NCI-H2171 treated with DMSO at 0.1 percent for 48 hours (cell line): ENCODE measurements at places on chromosomes 1 and 21.

DNA sequence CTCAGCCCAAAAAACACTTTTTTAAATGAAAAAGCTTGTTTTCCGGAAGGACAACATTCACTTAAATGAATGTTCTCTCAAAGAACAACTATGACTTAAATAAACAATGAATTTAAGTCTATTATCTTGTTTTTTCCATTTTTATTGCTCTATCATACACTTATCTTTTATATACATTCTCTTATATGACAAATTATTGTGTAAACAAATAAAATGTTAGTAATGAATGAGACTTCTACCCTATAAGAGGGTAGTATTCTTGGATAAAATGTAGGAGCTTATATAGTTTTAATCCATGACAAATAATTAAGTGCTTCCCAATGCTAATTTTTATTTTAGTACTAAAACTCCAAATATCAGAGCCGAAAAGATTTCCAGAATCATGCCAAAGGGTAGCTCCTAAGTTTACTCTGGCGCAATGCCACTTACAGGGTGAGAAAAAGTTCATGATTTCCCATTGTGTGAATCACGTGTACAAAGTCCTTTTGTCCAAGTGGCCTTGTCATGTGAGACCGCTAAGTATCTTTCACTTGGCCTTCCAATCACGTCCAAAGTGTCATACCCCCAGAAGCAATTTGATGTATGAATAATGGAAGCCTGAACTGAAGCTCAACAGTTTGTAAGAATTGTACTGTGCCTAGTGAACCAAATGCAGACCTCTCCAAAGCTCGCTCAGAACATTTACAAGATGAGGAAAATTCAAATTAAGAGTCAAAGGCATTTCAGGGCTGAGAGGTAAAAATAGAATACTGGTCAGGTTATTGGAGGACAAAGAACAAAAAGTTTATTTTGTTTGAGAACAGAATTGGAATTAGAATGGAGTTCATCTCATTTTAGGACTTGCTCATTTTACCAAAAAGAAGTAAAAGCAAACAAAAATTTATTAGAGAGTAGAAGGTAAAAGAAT is 56.6 kb upstream of the C1orf21 start:
- DNase-seq, result no peak

DNA sequence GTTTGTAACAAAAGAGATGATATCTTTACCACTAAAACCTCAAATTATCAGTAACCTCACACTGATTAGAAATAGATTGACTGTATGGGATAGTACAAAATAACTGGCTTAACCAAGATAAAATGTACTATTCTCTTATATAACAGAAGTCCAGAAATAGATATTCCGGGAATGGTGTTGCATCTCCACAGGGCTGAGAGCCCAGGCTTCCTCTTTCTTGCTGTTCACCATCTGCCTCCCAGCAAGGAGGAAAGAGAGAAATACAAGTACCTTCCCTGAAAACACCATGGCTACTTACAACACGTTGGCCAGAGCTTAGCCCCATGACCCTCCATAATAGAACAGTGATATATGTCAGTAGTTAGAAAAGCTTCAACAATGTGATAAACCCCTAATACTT is 47.0 kb upstream of the KCNK1 start:
- DNase-seq, result no peak

- no peak for DNase-seq
Observed at GRCh38 chr1:154418062-154418921, 13.1 kb downstream of the IL6R start.

GRCh38 chr1:231786126-231786525 is 159.5 kb downstream of the DISC1 start:
- no peak for DNase-seq

- no peak for DNase-seq
Observed at GRCh38 chr1:53298045-53298637, 29.7 kb downstream of the LRP8 start.

DNA sequence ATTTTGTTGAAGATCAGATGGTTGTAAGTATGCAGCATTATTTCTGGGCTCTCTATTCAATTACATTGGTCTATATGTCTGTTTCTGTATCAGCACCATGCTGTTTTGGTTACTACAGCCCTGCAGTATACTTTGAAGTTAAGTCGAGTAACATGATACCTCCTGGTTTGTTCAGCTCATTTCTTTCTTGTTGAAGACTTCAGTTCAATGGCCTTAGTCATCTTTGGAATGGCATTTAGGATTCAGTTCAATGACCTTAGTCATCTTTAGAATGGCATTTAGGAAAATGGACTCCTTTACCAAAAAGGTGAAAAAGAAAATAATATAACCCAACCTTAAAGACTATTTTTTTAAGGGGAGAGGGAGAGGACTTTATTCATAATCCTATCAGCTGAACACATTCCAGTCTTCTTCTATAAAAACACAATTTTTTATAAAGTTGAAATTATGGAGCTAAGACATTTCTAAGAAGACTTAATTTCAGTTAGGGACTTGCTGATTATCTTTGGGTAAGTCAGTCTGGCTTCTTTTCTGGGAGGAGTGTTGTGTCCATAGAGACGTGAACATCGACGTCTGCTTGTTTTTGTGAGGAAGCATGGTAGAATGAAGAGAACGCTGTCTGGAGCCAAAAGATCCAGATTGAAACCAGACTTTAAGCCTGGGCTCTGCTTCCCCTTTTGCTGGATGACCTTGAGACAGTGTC is 48.3 kb downstream of the DDR2 start:
- no peak for DNase-seq

DNA sequence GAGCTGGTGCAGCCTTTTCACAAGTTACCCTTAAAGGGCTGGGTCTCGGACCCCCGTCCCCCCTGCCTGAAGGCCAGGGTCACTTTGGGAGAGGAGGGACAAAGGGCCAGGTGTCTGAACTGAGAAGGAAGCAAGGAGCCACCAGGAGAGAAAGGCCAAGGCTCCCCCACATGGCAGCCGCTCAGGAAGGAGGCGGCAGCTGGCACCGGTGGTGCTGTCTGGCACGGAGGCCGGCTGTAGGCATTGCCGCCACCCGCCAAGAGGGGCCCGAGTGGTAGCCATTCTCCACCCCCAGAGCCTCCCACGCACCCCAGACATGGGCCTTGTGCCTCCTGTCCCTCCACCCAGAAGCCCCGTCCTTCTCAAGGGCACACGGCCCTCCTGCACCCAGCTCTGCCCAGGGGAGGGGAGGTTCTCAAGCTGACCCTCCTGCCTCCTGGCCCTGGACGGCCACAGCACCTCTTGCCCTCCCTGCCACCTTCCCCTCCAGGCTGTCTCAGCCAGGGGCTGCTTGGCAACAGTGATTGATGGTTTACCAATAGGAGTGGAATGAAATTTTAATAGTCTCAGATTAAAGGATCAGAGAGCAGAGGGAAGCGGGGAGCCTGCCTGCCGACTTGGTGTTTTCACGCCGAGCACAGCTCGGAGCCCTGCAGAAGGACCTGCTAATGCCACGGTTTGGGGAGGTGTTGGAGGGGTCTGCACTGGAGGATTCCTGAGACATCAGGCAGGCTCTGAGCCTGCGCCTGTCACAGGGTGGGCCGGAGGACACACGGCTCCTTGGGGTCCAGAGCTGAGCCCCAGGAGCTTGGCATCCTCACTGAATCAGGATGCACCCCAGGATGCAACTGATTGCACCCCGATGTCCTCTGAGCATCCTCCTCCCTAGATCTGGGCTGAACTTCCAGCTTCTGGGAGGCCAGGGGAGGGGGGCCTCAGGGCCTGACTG is 211.9 kb upstream of the VAMP3 start:
- peak; percentile 11 for DNase-seq

DNA sequence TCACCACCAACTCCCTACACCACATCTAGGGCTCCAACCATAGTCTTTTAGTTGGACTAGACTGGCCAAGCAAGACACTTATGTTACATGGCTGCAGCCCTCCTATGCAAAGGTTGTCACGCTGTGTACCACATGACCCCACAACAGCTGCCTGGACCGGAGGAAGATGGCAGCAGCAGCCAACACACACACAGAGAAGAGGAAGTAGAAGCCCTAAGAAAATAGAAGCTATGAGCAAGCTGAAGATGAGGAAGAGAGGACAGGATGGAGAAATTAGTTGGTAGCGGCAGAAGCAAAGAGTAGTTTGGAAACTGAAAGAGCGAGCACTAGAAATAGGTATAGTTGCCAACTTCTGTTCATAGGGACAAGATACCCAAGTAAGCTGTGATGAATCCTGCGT is 60.8 kb upstream of the RALGPS2 start:
- DNase-seq, result no peak

DNA sequence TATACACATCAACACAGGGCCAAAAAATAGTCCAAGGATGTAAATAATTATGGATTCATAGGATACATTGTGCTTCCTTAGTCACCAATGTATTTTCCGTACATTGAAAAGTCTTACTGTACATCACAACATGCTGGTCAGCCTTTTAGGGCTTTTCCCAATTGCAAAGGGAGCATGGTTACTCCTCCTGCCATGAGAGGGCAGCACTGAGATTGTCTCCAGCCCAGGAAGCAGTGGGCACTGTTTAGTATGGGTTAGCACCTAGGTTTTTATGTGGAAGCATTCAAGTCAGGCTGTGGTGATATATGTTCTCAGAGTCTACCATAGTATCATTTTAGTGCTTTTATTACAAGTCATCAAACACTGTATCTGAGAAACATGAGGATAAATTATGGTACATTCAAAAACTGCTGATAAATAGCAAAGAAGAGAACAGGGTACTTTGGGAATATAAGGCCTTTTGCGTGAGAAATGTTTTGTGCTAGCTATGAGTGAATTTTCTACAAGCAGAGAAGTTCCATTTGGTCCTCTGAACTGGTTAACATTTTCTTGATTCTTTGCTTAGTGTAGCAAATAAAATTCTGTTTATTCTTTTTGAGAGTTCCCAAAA is 34.0 kb downstream of the ST6GALNAC5 start:
- DNase-seq, result peak; percentile 41

- no peak for DNase-seq
Observed at GRCh38 chr1:201637282-201638079, 98.6 kb downstream of the NAV1 start.

DNA sequence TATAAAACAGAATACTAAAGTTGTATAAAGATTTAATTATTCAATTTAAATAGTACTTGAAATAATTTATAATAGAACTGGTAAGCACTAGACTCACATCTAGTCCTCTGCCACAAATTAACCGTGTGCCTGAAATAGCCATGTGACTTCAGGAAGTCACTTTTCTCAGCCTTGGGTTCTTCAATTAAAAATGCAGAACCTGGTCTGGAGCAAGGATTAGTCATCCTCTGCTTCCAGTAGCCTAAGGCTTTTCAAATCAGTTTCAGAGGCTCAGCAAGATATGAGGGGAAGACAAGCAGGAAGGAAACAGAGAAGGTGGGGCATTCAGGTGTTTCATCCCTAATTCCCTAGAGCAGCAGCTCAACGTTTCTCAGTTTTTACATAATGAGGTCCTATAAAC is 23.0 kb downstream of the DPH5 start:
- DNase-seq, result no peak

DNA sequence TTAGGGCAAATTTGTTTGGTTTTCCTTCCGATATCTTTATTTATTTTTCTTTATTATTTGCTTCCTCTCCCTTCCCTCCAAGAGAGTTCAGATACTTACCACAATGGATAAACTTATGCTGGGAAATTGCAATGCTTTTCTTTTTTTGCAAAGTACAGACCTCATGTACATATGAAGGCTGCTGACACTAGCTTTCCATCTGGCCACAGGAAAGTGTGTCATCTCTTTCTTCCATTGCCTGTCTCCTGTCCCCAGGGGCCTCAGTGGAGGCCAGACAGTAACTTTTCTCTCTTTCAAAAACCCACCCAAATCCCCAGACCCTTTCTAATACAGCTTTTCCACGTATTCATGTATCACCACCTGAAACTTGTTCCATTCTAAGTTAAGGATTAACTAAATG is 73.9 kb downstream of the ST6GALNAC3 start:
- DNase-seq, result no peak

GRCh38 chr21:14866859-14867765 is 197.7 kb downstream of the NRIP1 start:
- no peak for DNase-seq

- no peak for DNase-seq
Observed at GRCh38 chr1:234997896-234998741, 130.5 kb downstream of the TOMM20 start.

GRCh38 chr1:204623894-204624361 is 61.6 kb downstream of the LRRN2 start:
- peak; percentile 41 for DNase-seq

- no peak for DNase-seq
Observed at GRCh38 chr1:20426923-20427322, 59.1 kb downstream of the CAMK2N1 start.

DNA sequence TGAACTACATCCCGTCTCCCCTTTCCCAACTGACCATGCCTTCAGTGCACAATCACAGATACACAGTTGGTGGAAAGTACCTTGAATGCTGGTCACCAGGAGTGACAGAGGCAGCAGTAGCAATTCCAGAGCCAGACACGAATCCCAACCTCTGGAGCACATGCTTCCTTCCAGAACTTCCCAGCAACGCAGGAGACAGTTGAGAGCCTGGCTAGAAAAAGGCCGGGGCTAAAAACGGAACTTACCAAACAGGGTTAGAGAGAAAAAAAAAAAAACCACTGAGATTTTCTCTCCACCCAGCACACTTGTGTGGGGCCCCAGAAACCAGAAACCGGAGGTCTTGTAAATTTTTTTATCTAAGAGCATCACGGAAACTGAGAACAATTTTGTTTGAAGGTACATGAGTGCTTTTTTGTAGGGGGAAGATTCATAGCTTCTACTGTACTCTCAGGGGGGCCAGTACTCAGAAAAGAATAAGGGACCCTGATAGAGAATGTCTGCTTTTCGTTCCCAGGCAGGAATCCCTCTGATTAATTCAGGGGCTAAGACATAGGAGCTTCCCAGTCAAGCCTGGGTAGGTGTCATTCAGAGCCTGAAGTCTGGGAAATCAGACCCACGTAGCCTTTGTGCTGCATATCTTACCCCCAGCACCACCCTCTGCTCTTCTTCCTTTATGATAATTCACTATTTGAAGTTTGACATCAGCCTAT is at the start of gene CD48:
Gene CD48 (minus strand): TSS at position 221 of the 710 bp plus-strand sequence. CDS start 59 bp downstream, at position 162.
- no peak for DNase-seq

GRCh38 chr1:186628910-186629309 is 51.3 kb downstream of the PTGS2 start:
- DNase-seq, result no peak

DNA sequence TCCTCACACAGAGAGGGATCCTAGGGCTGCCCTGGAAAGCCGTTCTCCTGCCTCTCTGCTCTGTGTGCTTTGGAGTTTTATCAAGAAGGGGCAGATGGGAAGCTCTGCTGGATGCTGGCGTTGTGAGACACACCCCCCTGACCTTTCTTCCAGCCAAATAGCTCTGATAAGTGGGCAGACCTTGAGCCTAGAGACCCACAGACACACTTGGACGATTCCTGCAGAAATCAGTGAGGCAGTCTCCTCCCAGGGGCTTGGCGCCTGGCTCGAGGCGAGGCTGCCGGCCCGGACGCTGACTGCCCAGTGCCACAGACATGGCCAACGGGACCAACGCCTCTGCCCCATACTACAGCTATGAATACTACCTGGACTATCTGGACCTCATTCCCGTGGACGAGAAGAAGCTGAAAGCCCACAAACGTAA is at the start of gene MRAP:
Gene MRAP (plus strand): TSS at position 198 of the 424 bp plus-strand sequence. CDS start 117 bp downstream, at position 315.
- DNase-seq, result no peak

DNA sequence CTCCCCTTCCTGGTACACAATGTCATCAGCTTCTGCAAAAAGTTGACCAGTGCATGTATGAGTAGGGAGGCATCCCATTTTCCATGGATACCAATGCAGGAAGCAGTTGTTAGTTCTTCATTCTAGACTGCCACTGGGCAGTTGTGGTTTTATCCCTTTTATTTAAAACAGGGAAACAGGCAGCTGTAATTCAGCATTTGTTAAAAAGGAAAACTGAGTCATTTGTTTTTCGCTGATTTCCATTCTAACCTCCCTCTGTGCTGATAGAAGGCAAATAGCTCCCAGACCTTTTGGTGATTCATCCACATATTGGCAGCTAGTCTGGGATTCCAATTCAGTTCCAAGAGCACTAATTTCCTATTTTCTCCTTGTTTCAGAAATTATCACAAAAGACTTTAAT is 21.1 kb upstream of the ABCA4 start:
- DNase-seq, result no peak
